ENCODE measurements at places on chromosomes 6 and 20.

DNA sequence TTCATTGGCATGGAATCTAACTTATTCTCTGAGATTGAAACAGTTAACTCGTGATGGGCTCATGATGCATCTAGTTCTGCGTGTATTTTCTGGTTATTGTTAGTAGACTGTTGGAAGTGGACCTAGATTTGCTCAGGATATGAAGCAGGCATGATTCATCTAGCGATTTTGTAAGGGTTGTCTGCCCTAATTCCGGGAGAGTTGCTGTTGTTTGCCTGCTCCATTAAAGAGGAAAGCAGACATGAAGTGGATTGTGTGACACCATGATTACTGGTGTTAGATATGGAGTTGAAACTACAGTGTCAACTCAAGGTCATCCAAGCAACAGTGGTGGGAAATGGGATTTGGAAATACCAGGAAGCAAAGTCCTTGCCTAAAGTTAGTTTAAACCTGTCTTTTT is 41.0 kb downstream of the SOX4 start:
- H3K27me3 ChIP-seq, result no peaks in the 10 kb centered on the region
- H3K27ac ChIP-seq, result no peak overlapping the region

GRCh38 chr6:100633096-100633777 is 168.5 kb upstream of the SIM1 start:
- no peak for DNase-seq
- no peak overlapping the region for H3K4me3 ChIP-seq
- H3K27ac ChIP-seq, result no peak overlapping the region

- H3K36me3 ChIP-seq, result no peaks in the 10 kb centered on the region
- H3K4me3 ChIP-seq, result no peak overlapping the region
- H3K27me3 ChIP-seq, result no peaks in the 10 kb centered on the region
Measured at GRCh38 chr6:140203661-140204147, 829.3 kb upstream of the CITED2 start.

DNA sequence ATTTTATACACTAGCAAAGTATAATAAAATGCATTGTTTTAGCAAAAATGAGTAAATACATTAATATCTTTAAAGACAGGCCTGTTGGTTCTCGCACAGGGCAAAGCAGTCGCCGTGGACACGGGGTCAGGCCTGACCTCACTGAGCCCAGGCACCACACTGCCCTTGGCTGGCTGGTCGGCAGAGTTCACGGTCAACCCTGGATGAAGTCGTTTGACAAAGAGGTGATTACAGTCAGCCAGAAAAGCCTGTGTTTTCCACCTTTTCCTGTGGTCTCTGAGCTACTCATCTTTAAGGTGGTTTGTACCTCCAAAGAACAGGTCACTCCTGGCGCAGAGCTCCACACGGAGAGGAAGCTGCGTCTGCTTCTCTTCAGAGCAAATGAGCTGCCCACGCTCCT is 191.5 kb downstream of the DLL1 start:
- H3K27me3 ChIP-seq, result peaks cover 11% of the 10 kb centered on the region
- H3K4me3 ChIP-seq, result no peak overlapping the region
- DNase-seq, result no peak
- H3K27ac ChIP-seq, result no peak overlapping the region
- H3K4me1 ChIP-seq, result peaks cover 23% of the 10 kb centered on the region
- H3K36me3 ChIP-seq, result no peaks in the 10 kb centered on the region

DNA sequence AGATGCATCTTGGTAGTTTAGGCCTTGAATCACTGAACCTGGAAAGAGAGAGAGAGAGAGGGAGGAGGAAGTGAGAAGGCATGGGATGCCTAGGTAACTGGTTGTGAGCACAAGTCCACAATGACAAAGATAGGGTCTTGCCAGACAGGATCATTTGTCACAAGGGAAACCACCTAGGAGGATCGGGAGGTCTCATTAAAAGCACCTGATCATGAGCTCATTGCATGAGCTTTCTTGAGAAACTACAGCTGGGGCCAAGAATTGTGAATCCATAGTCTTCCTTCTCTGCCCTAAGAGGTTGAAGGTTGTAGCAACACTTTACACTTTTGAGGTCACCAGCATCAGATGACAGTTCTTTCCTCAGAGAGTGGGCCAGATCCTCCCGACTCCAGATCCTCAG is 195.7 kb downstream of the CD83 start:
- peaks cover 2% of the 10 kb centered on the region for H3K27me3 ChIP-seq
- DNase-seq, result no peak
- H3K4me1 ChIP-seq, result peaks cover 24% of the 10 kb centered on the region
- H3K27ac ChIP-seq, result no peak overlapping the region
- no peak overlapping the region for H3K4me3 ChIP-seq

- no peaks in the 10 kb centered on the region for H3K36me3 ChIP-seq
- H3K4me3 ChIP-seq, result no peak overlapping the region
- H3K4me1 ChIP-seq, result peaks cover 2% of the 10 kb centered on the region
- H3K27ac ChIP-seq, result no peak overlapping the region
Measured at GRCh38 chr6:107132330-107132954, 17.1 kb upstream of the BEND3 start.

DNA sequence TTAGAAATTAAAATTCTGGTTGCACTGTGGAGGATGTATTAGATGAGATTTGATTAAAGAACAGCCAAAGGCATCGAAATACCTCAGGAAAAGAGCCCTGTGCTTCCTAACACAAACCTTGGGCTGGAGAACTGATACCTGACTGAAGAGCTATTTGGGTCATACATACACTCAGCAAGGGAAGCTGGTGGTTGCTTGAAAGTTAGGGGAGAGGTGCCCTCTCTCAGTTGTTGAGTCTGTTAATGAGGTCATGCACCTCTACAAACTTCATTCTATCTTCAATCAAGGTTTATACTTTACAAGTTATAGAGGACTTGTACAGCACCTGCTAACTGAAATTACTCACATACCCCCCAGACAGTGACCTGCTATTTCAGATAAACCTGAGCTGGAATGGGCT is 25.5 kb downstream of the FAM184A start:
- H3K27me3 ChIP-seq, result no peaks in the 10 kb centered on the region
- peaks cover 7% of the 10 kb centered on the region for H3K36me3 ChIP-seq
- H3K4me3 ChIP-seq, result no peak overlapping the region
- H3K27ac ChIP-seq, result no peak overlapping the region

DNA sequence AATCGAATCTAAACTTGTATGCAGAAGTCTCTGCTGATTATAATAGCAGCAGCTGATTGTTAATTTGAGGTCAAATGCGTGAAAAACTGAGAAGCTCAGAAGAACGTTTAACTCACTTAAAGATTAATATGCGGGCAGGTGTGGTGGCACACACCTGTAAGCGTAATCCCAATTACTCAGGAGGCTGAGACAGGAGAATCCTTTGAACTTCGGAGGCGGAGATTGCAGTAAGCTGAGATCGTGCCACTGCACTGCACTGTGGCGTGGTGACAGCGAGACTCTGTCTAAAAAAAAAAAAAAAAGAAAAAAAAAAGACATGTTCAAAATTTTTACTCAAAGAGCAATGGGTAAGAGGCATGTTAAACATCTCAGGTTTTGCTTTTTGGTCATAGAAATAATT is 1370.8 kb downstream of the GRIK2 start:
- H3K4me3 ChIP-seq, result no peak overlapping the region
- H3K4me1 ChIP-seq, result peaks cover 3% of the 10 kb centered on the region
- H3K27me3 ChIP-seq, result peaks cover 5% of the 10 kb centered on the region
- peaks cover 7% of the 10 kb centered on the region for H3K36me3 ChIP-seq
- H3K27ac ChIP-seq, result no peak overlapping the region

DNA sequence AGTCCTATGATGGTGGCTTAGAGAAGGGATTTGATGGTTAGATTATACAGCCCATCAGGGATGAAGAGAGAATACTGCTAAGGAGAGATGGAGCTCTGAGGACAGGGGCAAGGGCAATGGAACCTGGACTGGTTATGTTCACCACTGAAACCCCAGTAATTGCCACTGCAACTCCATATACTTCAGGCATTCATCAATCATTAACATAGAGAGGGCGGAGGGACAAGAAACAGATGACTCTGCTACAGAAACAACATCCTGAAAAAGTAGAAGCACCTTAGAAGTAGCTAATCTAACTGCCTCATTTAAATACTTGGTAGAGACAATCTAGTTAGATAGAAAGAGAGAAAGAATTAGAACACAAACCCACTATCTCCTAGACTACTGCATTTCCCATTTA is 89.8 kb downstream of the MDN1 start:
- H3K27me3 ChIP-seq, result no peaks in the 10 kb centered on the region
- H3K36me3 ChIP-seq, result no peaks in the 10 kb centered on the region

DNA sequence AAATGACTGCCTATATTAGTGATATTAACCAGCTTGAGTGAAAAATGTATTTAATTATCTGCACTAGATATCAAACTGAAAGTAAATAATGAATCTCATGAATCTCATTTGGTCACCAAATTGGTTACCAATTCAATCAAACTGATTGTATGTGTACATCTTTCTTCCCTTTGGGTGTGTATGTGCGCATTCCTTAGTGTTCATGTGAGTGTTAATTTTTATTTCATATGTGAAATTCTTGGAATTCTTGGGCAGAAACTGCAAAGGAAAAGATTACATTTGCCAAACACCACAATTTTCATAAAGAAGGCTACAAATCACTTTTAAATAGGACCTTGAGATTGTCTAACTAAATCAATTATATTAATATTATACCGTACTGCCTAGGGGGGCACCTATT is 648.4 kb upstream of the MARCKS start:
- no peak overlapping the region for H3K4me3 ChIP-seq
- H3K36me3 ChIP-seq, result no peaks in the 10 kb centered on the region
- no peaks in the 10 kb centered on the region for H3K4me1 ChIP-seq
- H3K27me3 ChIP-seq, result no peaks in the 10 kb centered on the region
- DNase-seq, result no peak
- no peak overlapping the region for H3K27ac ChIP-seq

- no peak overlapping the region for H3K27ac ChIP-seq
- no peaks in the 10 kb centered on the region for H3K27me3 ChIP-seq
- no peak for DNase-seq
- H3K4me3 ChIP-seq, result no peak overlapping the region
- H3K36me3 ChIP-seq, result no peaks in the 10 kb centered on the region
Measured at GRCh38 chr6:116518621-116519368, 7.4 kb downstream of the CALHM5 start.

- H3K36me3 ChIP-seq, result no peaks in the 10 kb centered on the region
- H3K4me3 ChIP-seq, result no peak overlapping the region
- DNase-seq, result no peak
- H3K27ac ChIP-seq, result no peak overlapping the region
Measured at GRCh38 chr20:37961066-37961465, 58.1 kb downstream of the VSTM2L start.

- no peak for DNase-seq
- peaks cover 3% of the 10 kb centered on the region for H3K27me3 ChIP-seq
- no peaks in the 10 kb centered on the region for H3K36me3 ChIP-seq
- H3K4me3 ChIP-seq, result no peak overlapping the region
- H3K27ac ChIP-seq, result no peak overlapping the region
Measured at GRCh38 chr6:18489335-18489734, 102.2 kb downstream of the RNF144B start.

GRCh38 chr6:33840048-33840926 is 36.5 kb upstream of the MLN start:
- H3K4me1 ChIP-seq, result peaks cover 43% of the 10 kb centered on the region
- peak overlapping the region; percentile 57 for H3K4me3 ChIP-seq
- peaks cover 10% of the 10 kb centered on the region for H3K36me3 ChIP-seq
- no peak for DNase-seq
- H3K27me3 ChIP-seq, result peaks cover 11% of the 10 kb centered on the region

DNA sequence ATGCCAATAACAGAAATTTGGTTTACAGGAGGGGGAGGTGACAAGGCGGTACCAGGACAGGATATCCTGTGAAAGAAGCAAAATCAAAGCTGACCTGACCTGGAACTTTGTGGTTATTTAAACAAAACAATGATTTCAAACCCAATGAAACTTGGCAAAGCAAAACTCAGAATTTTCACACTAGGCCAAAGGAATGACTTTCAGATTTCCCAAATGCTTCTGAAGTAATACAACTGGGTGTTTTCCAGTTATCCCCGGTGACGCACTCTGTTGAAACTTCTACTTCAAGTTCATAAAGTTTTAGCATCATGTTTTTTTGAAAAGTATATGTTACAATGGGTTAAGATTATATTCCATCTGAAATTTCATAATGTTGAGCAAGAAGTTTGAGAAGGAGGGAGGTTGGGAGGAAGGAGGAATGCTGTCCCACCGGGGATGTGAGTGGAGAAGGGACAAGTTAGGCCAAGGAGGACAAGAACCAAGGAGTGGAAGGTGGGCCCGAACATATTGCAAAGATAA is 78.1 kb upstream of the TRAF3IP2 start:
- peaks cover 10% of the 10 kb centered on the region for H3K36me3 ChIP-seq
- DNase-seq, result no peak
- H3K4me3 ChIP-seq, result no peak overlapping the region

GRCh38 chr6:67811239-67812037 is 823.6 kb upstream of the ADGRB3 start:
- H3K27ac ChIP-seq, result no peak overlapping the region
- H3K4me1 ChIP-seq, result no peaks in the 10 kb centered on the region
- no peak for DNase-seq
- peaks cover 7% of the 10 kb centered on the region for H3K36me3 ChIP-seq
- H3K27me3 ChIP-seq, result peaks cover 3% of the 10 kb centered on the region

DNA sequence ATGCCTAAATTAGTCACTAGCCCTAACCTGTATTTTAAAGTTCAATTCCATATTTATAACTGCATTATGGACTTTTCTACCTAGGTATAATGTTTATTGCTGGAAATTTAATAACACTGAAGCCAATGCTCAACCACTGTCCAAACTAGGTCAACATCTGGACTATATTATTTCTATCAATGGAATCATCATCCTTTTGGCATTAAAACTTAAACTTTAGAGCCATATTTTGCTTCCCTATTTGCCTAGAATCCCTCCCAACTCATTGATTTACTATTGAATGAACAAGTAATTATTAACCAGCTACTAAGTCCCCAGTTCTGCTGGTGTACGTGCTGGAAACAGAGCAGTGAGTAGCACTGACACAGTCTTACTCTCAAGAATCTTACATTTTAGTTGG is 291.7 kb upstream of the SPTLC3 start:
- H3K27ac ChIP-seq, result no peak overlapping the region
- no peak overlapping the region for H3K4me3 ChIP-seq
- H3K36me3 ChIP-seq, result no peaks in the 10 kb centered on the region

DNA sequence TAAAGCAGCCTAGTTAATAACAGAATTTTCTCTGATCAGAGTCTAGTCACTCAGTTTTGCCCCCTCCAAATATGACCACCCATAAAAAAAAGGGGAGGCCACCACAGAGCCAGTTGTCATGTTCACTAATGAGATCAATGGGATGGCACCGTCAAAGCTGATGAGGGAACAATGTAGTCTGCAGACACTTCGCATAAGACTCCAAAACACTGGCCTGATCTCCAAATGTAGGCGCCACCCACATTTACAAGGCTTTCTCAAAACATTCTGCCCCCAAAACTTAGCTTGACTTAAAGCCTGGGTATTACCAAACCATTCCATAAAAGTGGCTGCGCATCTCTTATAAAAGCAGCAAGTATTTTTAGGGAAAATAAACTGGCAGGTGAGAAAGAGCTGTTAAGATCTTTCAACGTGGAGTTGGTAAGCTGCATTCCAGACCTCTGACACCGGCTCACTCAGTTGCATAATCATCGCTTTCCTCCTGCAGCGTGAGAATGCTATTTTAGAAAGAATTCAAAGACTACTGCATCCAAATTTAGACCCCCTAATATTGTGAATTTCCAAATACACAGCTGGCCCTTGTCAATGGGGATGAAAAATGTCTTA is 59.3 kb downstream of the TBC1D7 start:
- no peaks in the 10 kb centered on the region for H3K4me1 ChIP-seq
- H3K27ac ChIP-seq, result no peak overlapping the region
- peaks cover 4% of the 10 kb centered on the region for H3K27me3 ChIP-seq
- DNase-seq, result no peak
- peaks cover 16% of the 10 kb centered on the region for H3K36me3 ChIP-seq

Data from glutamatergic neuron (in vitro differentiated cells).